ENCODE measurements at places on chromosomes 12 and 14. TPM values are rescaled to one million over a fixed set of nuclear protein-coding genes. Genes with fewer than 3 reads are reported as not detected.
A peak's percentile ranks its signal among the peaks of the same experiment; 100 is the strongest.

DNA sequence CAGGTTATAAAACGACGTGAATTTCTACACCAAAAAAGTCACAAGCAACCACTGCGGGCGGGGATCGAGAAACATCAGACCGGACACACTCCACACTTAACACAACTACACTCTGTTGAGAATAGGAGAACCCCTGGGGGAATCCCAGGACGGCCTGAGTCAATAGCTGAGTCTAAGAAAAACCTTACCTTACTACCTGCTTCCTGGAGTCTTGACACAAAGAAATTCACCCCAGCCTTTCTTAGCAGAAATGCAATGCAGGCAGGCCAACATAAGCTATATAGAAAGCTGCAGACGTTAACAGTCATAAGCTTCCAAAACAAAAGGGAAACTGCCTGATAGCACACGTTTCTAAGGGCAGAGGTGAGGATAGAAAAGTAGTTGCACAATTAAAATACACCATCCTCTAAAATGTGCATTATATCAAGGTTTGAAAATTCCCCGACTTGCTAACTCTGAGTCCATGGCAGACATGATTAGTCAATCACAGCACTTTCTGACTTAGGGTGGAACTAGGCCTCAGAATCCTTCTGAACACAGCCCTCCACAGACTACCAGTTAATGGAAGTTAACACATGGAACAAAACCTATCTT is 68.0 kb downstream of the CCDC88C start:
- DNase-seq, result no peak

DNA sequence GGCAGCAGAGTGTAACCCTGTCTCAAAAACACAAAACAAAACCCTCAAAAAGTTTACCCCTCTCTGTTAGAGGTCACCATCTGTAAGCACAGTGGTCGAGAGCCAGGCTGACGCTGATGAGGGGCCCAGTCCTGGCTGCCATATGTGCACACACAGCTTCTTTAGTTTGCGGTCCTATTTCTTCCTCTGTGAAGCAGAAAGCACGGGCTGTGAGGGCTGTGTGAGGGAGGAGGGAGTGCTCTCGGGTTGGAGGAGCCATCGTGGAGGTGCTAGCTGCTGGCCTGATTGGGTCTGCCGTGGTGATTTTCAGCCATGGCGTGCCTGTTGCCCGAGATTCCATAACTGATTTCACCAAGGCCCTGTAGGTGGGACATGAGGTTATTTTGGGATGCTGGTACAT is 3.5 kb downstream of the ULK1 start:
- DNase-seq, result no peak

- DNase-seq, result no peak
Measured at GRCh38 chr12:70543444-70543843, 93.8 kb downstream of the PTPRB start.

RTL1 gene
- not detected for total RNA-seq

DNA sequence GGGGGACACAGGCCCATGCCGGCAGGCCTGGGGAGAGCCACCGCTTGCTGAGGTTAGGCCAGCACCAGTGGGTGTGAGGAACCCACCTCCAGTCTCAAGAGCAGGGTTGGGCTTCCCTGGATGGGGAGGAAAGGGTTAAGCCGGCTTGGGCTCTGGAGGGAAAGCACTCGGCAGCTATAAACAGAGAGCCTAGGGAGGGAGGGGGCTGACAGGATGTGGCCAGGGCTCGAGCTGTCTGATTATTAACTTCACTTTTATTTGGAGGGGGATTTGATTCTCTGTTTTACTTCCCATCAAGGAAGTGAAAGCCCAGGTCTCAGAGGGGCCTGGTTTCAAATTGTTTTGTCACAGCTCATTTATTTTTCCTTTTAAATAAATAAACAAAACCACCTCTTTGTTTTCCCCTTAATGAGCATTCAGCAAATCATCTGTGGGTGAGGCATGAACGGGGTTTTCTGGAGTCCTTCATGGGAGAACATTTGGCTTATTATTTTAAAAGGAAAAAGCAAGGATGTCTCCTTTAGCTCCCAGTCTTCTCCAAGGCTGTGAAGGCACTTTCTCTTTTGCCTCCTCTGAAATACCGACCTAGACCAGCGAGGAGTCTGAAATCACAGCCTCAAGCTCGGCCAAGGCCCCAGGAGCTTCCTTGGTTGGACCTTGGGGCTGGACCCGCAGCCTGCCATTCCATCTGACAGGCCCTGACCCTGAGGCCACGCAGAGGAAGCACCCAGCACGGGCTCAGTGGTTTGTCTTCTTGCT is 21.9 kb upstream of the ZFP36L1 start:
- peak; percentile 79 for DNase-seq

- no peak for DNase-seq
Measured at GRCh38 chr12:74535536-74535935, 2.1 kb upstream of the ATXN7L3B start.

- peak; percentile 76 for DNase-seq
Measured at GRCh38 chr12:131829356-131829747, 1.2 kb downstream of the MMP17 start.

GRCh38 chr12:68798882-68799234 is 9.1 kb upstream of the MDM2 start:
- DNase-seq, result no peak

- no peak for DNase-seq
Measured at GRCh38 chr12:46361667-46362034, 10.9 kb downstream of the SLC38A2 start.

DNA sequence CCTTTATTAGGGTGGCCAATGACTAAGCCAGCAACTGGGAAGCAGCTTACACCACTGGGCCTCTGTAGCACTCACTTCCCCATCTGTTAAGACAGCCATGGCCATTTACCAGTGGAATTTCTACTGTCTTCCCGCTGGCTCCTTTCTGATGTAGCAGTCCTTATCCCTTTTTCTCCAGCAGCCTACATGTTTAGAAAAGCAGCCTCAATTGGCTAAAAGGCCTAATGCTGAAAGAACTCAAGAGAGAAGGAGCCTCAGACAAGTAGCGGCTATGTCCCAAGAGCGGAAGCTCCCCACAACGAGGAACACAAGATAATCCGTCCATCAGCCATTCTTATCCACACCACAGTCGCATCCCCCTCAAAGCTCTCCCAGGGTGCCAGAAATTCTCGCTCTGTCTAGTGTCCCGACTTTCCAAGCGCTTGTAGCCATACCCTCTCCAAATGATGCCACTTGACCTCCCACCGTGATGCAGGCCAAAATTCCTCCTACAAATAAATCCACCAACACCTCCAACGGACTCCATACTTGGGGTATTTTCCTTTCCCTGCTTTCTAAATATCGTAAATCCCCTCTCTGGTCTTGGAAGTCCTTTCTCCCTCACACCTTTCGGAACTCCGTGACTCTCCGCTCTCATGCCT is 624 bp downstream of the M6PR start:
- DNase-seq, result no peak

DNA sequence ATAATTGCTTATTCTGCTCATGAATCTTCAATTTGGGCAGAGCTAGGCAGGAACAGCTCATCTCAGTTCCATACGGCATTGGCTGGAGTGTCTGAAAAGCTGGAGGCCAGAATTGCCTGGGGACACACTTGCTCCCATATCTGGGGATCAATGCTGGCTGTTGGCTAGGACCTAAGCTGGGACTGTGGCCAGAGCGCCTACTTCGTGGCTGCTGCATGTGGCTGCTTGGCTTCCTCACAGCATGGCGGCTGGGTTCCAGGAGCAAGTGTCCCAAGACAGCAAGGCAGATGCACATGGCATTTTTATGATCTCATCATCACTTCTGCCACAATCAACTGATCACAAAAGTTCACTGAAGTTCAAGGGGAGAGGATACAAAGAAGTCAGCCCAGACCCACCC is 200.2 kb downstream of the TTC8 start:
- no peak for DNase-seq

MYF5 gene
- not detected for total RNA-seq

NTF3 gene
- 1.8 TPM for total RNA-seq

All from sigmoid colon (tissue), 7 donors.